Naive B cell (primary cell): ENCODE measurements at places on chromosomes 11 and 22. TPM values are rescaled to one million over a fixed set of nuclear protein-coding genes. Genes with fewer than 3 reads are reported as not detected.

The HTR3A gene
- polyA plus RNA-seq, result 1.8 TPM

The ANGPTL5 gene
- polyA plus RNA-seq, result not detected

The KIRREL3 gene
- not detected for polyA plus RNA-seq

The CSTF3 gene
- polyA plus RNA-seq, result 15.7 TPM

The CARD10 gene
- not detected for polyA plus RNA-seq

The FAM227A gene
- not detected for polyA plus RNA-seq

The OR4P4 gene
- polyA plus RNA-seq, result not detected

The PRG2 gene
- polyA plus RNA-seq, result not detected

The ARHGAP20 gene
- 0.44 TPM for polyA plus RNA-seq

The MFRP gene
- not detected for polyA plus RNA-seq

The KDM4D gene
- 1.7 TPM for polyA plus RNA-seq

The ARHGEF12 gene
- 3.6 TPM for polyA plus RNA-seq
